RWPE1 (cell line): ENCODE measurements at places on chromosomes 3 and 15.

DNA sequence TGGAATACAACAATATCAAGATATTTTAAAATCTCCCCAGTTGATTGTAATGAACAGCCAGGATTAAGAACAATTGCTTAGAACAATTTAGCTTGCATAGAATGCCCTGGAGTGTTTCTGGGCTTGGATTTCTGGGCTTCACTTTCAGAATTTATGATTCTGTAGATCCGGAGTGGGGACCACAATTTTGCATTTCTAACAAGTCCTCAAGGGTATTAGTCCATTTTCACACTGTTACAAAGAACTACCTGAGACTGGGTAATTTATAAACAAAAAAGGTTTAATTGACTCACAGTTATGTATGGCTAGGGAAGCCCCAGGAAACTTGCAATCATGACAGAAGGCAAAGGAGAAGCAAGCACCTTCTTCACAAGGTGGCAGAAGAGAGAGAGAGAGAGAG is 54.3 kb upstream of the MYRIP start:
- no peak for DNase-seq

DNA sequence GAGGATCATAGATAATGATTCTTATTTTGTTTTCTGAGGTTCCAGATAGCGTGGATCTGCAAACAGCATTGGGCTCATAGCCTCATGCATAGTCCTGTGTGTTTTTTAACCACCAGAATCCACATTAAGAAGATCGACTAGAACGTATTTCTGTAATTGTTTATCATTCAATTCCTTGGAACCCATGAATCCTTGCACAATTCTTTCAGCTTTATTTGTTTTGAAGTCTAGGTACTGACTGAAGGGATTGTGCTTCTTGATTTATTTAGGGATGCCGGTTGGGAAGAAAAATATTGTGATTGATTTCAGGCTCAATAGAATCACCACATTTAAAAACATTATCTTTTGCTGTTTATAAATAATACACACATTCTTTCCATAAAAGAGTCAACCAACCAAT is 314.6 kb upstream of the ZNF717 start:
- DNase-seq: no peak

DNA sequence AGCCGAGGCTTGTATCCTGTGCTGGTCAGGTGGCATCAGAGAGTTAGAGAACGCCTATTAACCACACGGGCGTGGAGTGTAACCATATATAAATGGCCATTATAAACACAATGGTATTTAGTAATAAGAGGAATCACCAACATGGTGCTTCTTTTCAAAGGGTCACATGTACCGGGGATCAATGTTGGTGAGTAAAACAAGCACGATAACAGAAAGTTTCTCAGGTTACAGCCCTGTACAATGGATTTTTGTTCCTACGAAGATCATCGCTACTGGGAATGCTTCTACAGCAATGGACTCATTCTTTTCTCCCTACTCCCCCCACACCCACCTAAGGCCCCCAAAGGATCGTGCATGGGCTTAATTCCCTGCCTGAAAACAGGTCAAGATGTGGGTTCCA is 42.5 kb downstream of the MEIS2 start:
- DNase-seq: no peak

DNA sequence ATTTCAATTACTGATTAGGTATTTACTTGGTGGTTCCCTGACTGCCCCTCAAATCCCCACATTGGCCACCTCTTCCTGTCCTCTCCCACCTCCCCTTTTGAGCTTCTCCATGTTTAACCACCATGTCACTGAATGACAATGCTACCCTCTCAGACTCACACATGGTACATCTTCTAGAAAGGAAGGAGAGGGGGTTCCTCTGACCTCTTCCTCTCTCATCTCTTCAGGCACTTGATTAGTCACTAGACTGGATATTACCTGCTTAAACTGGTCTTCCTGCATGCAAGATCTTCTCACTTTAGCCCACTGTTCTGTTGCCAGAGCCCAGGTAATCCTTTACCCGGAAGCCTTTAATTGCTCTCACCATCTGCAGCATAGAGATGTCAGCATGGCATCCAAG is 64.9 kb downstream of the DIPK2A start:
- DNase-seq: no peak

DNA sequence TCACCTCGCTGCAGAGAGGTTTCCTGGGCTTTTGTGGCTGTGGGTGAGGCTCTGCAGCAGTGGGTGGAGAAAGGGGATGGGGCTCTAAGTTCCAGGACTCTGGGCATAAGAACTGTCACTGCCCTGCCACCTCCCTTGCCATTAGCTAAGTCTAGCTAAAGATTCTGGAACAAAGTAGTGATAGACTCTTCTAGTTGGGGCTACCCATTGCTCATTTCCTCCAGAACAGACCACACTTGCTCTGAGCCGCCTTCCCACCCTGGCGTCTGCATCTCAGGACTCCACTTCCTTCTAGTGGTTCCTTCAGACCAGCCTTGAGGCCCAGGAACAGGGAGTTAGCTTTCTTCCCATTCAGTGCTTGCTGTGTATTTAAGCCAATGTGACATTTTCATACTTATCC is 7.5 kb downstream of the ARHGAP31 start:
- no peak for DNase-seq

- no peak for DNase-seq
These were observed 121.3 kb upstream of the ADAMTS9 start for GRCh38 chr3:64809086-64809485.

DNA sequence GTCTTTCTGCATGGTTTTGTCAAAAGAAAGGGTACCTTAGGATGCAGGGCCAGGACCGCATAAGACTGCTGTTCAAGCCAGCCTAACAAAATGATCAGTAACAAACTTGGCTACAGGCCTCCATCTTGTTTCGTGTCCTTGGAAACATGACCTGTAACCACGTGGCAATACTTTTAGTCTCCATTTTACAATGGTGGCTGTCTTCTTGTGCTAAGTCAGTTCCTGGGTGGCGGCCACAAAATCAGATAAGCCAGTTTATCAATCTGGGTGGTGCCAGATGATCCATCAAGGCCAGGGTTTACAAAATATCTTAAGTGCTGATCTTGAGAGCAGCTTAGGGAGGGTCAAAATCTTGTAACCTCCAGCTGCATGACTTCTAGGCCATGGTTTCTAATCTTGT is 57.1 kb upstream of the GK5 start:
- DNase-seq: no peak

DNA sequence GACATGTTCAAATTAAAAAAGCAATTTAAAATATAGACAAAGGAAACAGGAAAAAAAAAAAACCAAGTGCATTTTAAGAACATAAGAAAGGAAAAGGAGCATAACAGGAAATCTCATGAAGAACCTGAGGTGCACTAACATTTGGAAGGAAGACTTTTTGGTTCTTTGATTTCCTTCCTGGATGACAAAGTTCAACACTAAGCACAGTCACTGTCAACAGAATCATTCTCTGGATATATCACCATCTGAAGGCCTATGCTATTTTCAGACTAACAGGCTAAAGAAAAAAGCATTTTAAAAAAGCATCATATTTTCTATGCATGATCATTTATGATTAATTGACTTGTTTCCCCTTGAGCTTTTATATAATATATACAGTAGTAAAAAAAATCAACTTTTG is 349.6 kb downstream of the PLCL2 start:
- DNase-seq: no peak

GRCh38 chr3:133401374-133402135 is 1.7 kb downstream of the BFSP2 start:
- no peak for DNase-seq

DNA sequence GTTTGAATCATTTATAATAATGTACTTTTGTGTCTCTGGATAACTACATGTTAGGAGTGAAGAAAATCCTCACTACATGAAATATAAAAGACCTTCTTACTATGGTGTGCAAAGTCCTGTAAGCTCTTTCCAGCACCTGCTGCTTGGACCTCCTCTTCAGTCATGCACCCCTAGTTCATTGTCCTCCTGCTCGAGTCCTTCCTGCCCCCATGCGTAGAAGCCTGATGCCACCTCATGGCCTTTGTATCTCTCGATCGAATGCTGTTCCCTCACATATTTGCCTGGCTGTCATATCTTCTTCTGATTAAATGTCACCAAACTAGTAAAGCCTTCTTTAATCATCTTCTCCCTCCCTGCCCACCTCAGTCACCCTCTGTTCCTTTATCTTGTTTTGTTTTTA is 49.9 kb upstream of the SUCLG2 start:
- no peak for DNase-seq
